ENCODE measurements at places on chromosomes 6 and 20.

- DNase-seq: no peak
Measured at GRCh38 chr6:112799889-112800288, 452.8 kb downstream of the RFPL4B start.

GRCh38 chr6:87731818-87732661 is 30.0 kb upstream of the AKIRIN2 start:
- DNase-seq: no peak

- no peak for DNase-seq
Measured at GRCh38 chr20:41776421-41776820, 158.2 kb upstream of the CHD6 start.

GRCh38 chr6:16157909-16158308 is 29.0 kb downstream of the MYLIP start:
- DNase-seq: no peak

DNA sequence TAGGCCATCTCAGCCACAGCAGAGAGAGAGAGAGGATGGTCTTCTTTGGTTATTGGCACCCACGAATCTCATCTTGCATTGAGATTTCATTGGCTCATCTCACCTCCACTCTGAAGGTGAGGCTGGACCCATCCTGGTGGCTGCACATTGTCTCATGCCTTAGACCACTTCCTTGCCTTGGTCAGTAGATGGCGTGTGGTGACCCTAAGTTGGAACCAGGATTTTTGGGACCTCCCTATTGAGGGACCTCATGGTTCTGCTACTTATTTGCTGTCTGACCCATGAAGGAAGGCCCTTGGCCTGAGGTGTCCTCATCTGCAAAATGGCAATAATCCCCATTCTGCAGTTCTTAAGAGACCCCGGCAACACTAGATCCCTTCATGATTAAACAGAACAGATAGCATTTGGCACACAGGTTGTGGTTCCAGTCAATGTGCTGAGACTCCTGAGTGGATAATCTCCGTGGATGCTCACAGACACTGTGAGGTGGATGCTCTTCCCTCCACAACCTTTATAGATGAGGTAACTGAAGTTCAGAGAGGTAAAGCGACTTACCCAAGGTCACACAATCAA is 21.5 kb upstream of the AAR2 start:
- no peak for DNase-seq

GRCh38 chr6:85644279-85644762 is 1.6 kb upstream of the SYNCRIP start:
- DNase-seq: no peak

- DNase-seq: no peak
Measured at GRCh38 chr20:51221791-51222408, 199.0 kb upstream of the KCNG1 start.

- DNase-seq: no peak
Measured at GRCh38 chr6:88967891-88968290, 4.5 kb upstream of the RNGTT start.

DNA sequence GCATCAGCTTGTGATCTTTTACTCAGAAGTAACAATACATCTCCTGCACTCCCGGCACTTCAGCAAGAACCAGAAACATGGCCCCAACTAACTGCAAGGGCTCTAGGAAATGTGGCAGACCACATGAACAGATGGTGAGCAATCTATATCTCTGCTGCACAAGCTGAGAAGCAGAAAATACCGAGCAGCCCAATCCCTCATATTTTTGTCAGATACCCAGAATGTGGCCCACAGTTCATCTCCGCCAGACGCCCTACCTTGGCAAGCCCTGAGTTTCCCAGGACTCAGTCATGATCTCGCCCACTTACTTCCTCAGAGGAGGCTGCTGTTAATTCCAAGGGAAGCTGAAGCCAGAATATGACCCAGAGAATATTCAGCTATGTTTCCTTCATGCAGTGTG is 63.1 kb upstream of the PHACTR1 start:
- DNase-seq: no peak

DNA sequence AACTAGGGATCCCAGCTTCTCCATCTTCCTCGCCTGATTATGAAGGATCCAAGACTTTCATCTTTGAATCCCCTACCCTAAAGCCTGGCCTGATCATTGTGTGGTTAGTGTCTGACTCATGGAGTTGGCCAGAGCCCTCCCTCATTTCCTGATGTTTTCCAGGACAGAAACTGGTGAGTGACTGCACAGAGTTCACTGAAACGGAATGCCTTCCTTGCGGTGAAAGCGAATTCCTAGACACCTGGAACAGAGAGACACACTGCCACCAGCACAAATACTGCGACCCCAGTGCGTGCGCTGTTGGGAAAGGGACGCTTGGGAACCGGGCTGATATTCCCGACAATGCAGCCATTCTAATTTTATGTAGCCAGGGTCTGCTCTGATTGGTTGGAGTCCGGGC is 4.0 kb downstream of the CD40 start:
- no peak for DNase-seq

GRCh38 chr6:168272415-168273325 is 46.9 kb downstream of the DACT2 start:
- no peak for DNase-seq

DNA sequence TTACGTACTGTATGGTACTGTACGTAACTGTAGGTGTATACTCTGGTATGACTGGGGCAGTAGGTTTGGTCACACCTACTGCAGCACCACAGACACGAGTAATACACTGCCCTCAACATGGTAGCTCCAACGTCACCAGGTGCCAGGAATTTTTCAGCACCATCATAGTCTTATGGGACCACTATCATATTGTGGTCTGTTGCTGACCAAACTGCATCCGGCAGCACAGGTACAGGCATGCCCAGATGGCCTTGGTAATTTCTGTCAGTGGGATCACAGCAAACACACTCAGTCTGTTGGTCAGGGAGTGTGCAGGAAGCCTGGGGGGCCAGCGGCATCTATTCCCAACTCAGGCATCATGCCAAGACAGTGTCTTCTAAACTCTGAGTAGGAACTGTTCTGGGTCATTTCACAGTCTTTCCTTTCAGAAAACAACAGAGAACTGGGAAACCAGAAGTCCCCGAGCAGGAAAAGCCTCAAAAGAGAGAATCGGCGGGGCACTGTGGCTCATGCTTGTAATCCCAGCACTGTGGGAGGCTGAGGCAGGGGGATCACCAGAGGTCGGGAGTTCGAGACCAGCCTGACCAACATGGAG is 5.8 kb downstream of the YTHDF1 start:
- DNase-seq: no peak

DNA sequence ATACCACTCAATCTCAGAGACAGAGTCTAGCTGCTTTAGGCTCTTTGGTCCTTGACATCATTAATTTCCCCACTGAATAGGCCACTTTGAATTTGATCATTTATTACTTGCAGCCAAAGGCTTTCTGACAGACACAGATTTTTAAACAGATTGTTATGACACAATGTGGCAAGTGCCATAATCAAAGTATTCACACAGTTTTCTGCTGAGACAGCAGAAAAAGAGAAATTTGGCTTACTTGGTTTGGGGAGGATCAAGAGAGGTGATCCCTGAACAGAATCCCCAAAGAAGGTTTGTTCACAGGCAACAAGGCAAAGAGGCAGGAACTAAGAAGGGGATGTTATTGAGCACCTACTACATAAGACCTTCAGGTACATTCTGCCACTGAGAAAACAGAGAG is 138.0 kb upstream of the TOP1 start:
- no peak for DNase-seq

GRCh38 chr6:128179876-128180438 is 279.1 kb upstream of the THEMIS start:
- no peak for DNase-seq

DNA sequence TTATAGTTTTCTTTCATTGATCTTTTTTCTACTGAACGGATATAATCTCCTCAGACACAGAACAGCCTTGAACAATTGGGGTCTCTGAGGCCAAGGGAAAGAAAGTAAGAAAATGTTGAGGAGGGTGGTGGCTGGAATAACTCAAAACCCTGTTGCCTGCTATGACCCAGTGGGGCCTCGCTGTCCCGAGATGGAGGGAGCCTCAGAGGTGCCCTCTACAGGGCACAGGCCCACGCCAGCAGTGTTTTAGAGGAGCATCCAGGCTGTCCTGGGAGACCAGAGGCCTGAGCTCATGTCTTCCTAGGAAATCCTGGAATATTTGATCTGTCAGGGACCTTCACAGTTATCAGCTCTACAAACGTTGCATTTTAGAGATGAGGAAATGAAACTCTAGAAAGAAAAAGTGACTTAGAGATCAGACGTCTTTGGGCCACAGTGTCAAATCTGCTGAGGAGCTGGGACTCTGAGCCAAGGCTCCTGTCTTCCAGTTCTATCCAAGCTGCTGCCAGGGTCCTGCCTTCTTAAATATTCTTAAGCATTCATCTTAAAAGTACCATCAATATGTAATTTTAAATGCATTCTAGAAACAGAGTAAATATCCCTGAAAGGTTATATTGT is 26.3 kb downstream of the ALDH5A1 start:
- DNase-seq: peak; percentile 2

DNA sequence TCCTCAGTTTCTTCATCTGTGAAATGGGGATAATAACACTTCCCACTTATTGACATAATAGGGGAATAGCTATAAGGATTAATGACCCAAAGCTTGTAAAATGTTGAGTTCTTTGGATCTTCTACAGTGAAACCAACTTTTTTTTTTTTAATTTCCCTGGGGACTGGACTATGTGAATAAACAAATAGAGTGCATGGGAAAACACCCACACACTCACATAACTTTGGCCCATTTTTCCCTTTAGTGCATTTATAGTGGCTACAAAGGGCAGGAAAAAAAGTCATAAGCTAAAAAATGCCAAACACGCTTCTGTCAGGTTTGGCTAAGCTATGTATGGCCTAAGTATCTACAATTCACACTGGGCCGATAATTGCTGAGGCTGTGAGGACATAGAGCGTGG is 406.2 kb upstream of the JAG1 start:
- no peak for DNase-seq

DNA sequence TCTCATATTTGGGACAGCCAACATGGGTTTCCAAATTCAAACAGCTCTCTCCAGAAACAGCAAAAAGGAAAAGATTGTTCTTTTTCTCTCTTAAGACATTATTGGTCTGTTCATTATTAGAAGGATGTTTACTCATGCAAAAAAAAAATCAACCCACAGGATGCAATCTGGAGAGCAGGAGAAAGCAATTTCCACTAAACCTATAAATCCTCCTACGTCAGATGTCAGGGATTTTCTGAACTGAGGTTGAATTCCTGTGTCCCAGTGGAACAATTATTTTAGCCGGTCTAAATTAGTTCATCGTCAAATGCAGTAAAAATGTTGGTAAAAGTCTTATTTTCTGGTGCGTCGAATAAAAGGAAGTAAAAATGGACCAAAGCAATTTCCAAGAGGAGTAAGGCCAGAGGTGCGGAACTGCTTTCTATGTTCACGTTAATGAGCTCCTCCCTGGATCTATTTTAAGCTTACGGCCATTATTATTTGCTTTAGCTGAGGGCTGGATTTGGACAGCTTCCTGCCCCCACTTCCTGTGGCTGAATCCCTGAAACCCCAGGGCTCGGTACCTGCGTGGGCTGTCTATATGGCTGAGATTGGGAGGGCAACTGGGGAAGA is at the start of gene GABRR1:
Gene GABRR1 (minus strand): TSS at position 60 of the 612 bp plus-strand sequence. CDS start 36 bp downstream, at position 24.
- DNase-seq: no peak

GRCh38 chr6:166058064-166058739 is 109.4 kb downstream of the TBXT start:
- DNase-seq: no peak

DNA sequence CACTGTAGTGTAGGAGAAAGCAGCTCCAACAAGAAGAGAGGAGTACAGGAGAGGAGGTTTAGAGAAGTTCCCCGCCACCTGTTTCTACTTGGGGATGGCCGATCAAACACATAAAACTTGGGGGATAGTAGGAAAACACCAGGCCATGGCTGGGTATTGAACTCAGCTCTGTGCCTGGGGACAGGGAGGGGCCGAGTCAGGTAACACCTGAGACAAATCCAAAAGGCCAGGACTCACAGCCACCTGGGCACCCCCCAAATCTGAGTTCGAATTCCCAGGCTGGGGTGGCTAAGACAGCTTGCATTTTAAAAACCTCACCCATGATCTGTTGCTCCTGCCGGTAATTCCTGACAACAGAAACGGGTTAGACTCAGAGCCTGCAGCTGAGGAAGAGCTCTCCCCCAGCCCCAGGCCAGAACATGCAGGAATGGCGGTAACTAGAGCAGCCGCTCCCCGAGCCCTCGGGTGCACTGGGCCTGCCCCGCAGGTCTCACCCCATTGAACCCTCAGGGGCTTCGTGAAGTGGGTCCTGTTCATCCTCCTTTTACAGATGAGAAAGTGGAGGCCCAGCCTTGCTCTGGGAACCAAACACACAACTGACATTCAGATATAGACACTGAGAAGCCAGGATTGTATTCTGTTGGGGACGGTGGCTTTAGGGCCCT is 61.0 kb downstream of the TCP11 start:
- no peak for DNase-seq

- DNase-seq: no peak
Measured at GRCh38 chr6:13698715-13699114, 12.9 kb downstream of the RANBP9 start.

DNA sequence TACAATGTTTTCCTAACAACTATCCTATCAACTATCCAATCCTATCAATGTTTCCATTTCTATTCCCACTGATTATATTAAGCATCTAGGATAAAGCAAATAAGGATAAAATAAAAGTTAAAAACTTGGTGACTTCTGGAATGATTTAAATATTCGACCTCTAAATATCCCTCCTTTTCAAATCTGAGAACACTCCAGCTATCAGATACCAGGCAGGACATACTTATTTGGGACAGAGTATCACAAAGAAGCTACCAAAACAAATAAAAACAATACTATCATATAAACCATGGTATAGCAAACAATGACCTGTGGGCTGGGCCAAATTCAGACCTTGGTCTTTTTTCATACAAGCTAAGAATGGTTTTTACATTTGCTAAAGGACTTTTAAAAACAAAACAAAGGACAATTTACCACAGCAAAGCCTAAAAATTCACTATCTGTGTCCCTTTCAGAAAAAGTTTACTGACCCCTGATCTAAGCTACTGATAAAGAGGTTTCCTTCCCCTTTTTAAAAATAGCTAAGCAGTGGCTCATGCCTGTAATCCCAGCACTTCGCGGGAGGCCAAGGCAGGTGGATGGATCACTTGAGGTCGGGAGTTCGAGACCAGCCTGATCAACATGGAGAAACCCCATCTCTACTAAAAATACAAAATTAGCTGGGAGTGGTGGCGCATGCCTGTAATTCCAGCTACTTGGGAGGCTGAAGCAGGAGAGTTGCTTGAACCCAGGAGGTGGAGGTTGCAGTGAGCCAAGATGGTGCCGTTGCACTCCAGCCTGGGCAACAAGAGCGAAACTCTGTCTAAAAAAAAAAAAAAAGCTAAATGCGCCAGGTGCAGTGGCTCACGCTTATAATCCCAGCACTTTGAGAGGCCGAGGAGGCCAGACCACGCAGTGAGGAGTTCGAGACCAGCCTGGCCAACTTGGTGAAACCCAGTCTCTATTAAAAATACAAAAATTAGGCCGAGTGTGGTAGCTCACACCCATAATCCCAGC is 6.0 kb downstream of the NUP153 start:
- no peak for DNase-seq

- DNase-seq: no peak
Measured at GRCh38 chr6:132598473-132598872, 8.9 kb upstream of the TAAR5 start.
